ENCODE measurements at places on chromosomes 3 and 15.

DNA sequence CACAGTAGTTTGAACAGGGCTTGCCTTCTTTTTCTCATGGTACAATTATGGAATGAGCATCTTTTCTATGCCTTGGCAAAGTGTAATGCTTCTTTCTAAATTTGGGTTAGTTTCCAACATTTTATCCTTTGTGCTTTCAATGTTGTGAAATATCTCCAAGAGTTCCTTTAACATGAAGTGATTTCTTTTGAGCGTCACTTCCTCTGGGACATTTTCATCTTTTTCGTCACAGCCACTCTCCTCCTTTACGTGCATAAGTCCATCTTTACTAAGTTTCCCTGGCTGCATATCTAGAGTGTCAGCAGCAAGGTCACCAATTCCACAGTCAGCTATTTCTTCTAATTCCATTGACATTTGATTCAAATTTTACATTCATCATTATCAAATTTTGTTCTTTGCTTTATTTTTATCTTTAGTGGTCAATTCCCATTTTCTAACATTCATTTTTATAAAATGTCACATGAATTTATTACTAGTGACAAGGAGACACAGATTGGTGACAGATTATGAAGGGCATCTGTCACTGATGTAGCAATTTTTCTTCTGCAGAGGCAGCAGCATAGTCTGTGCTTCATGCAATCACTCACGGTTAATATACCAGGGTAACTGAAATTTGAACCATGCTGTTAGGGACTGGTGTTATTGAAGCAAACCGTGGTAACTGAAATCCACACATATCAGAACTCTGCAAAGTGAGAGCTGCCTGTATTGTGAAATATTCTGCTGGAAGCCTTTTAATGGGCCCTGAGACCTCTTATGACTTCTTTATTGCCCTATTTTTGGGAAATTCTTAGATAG is 126.5 kb upstream of the THBS1 start:
- no peak for DNase-seq

GRCh38 chr15:39132070-39132469 is 448.8 kb upstream of the THBS1 start:
- no peak for DNase-seq

- DNase-seq = no peak
These were observed 188.7 kb upstream of the NSMCE3 start for GRCh38 chr15:29458361-29458760.

DNA sequence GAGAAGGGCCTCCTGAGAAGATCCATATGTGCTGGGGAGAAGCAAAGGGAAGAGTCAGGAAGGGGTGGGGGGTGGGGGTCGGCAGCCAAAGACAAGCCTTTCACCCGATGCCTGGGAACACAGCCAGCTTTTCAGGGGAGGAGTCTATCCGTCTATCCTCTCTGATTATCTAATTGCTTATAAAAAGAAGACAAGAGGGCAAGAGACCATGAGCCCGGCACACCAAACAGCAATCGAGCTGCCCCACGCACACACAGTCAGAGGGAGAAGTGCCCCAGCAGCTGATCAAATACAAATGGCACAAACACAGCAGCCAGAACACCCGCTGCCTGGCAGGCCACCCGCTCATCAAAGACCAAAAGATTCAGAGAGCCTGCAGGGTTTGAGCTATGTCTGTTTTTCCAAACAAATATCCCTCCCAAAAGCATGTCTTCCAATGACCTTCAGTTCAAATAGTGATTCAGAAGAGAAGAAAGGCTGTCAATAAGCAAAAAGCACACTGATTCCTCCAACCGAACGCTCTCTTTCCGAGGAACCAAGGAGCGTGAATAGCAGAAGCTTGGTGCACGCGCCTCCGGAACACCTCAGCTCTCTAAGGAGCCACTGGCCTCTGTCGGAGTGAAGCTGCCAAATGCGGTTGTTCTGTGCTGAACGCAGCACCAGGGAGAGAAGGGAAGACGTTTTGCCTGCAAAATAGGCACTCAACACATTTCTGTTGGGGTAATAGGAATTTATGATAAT is 419.2 kb downstream of the OCA2 start:
- no peak for DNase-seq

DNA sequence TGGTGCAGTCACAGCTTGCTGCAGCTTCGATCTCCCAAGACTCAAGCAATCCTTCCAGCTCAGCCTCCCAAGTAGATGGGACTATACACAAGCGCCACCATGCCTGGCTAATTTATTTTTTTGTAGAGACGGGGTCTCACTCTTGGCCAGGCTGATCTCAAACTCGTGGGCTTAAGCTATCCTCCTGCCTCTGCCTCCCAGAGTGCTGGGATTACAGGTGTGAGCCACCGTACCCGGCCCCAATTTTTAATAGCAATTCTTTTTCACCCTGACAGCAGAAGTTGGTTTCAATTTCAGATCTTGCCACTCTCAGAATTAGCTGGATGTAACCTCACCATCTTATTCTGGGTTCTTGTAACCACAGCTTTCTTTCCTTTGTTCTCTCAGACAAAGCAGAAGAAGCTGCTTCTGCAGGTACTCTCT is 64.8 kb downstream of the TRIM71 start:
- DNase-seq = no peak

DNA sequence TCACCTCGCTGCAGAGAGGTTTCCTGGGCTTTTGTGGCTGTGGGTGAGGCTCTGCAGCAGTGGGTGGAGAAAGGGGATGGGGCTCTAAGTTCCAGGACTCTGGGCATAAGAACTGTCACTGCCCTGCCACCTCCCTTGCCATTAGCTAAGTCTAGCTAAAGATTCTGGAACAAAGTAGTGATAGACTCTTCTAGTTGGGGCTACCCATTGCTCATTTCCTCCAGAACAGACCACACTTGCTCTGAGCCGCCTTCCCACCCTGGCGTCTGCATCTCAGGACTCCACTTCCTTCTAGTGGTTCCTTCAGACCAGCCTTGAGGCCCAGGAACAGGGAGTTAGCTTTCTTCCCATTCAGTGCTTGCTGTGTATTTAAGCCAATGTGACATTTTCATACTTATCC is 7.5 kb downstream of the ARHGAP31 start:
- no peak for DNase-seq

GRCh38 chr15:66625974-66626373 is 60.2 kb upstream of the LCTL start:
- DNase-seq = no peak

- no peak for DNase-seq
These were observed 53.5 kb downstream of the ZBTB38 start for GRCh38 chr3:141421639-141422319.

DNA sequence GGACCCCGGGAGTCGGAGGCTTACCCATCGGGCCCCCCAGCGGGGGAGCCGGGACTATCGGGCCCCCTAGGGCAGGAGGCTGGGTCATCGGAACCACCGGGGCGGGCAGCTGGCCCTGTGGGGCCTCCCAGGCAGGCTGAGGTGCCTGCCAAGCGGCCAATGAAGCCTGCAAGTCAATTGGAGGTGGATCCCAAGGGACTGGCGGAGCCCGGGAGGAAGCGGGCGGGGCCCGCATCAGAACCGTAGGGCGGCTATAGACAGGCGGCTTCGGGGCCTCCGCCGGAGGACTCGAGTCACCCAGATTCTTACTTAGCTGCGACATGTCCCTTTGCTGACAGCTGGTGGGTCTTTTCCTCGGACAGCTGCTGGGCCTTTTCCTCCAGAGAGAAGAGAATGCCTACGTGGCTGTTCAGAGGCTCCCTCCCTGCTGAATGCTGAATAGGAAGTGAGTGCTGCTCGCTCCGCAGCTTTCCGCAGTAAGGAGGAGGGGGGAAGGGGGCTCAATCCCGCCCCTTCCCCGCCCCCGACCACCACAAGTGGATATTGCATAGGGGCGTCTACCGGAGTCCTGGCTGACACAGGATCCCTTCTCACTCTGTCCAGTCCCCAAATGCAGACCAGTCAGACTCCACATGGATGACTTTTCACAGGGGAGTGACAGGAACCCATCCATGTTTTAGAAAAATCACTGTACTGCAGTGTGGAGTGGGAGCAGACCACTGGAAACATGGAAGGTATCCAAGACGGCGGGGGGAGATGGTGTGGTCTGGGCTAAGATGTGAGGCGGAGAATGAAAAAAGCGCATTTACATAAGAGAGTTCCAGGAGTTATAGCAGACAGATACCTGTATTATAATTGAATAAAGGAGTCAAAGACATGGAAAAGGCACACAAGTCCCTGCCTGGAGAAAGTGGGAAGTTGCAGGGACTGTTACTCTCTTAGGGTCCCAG is at the start of gene MAGEL2:
Gene MAGEL2 (minus strand): TSS at position 447 of the 950 bp plus-strand sequence. CDS start 125 bp downstream, at position 322.
- DNase-seq = no peak

DNA sequence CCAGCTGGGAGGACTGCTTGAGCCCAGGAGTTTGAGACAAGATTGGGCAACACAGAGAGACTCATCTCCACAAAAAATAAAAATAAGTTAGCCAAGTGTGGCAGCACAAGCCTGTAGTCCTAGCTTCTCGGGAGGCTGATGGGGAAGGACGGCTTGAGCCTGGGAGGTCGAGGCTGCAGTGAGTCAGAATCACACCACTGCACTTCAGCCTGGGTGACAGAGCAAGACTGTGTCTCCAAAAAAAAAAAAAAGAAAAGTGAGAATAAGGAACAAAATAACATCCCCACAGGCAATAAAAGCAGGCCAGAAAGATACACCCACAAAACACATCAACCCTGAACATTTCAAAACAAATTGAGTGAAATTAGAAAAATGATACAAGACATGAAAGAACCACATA is 48.7 kb upstream of the OCA2 start:
- DNase-seq = no peak

DNA sequence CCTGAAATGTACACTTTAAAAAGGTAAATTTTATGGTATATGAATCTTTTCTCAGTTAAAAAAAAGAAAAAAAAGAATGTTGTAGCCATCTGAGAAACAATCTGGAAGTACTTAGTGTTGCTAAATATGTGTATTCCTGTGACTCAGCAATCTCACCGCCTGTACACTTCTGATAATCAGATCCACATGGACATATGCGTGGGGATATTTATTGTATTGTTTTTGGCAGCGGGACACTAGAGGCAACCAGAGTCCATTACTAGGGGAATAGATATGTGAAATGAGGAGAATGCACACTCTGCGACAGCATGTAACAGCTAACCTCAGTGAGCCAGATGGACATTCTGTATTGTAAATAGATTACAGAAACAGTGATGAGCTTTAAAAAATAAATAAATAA is 65.4 kb downstream of the AQP9 start:
- DNase-seq = no peak

GRCh38 chr3:49020330-49021212 is 1.4 kb upstream of the NDUFAF3 start:
- no peak for DNase-seq

- no peak for DNase-seq
These were observed 301.7 kb upstream of the UMPS start for GRCh38 chr3:124428372-124429128.

DNA sequence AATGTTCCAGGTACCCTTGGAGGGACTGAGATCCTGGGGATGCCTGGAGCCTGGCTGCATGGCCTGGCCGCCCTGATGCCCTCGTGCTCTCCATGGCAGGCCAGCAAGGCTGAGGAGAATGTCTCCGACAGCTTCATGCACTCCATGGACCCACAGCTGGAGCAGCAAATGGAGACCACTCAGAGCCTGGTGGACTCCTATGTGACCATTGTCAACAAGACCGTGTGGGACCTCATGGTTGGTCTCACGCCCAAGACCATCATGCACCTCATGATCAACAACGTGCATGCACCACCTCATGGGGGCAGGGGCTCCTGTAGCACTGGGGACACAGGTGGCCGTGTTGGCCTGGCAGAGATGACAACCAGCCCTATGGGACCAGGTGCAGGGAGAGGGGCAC is 19.7 kb downstream of the GOLGA6A start:
- no peak for DNase-seq

- DNase-seq = no peak
These were observed 680 bp downstream of the GOLIM4 start for GRCh38 chr3:168094877-168095610.

DNA sequence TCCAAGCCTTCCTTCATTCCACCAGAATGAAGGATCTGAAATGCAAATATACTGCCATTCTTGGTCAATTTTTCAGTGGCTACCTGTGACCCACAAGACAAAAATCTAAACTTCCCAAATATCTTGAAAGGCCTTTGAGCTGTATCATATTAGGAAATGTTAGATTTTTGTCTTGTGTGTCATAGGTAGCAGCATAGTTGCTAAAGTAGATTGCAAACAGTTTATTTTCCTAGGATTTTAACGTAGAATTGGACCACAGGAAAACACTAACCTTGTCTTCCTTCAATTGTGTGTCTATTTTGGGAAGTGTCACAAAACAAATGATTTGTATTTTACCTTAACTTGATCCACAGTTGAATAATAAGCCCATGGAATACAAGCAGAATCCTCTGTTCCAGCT is 42.4 kb downstream of the CP start:
- no peak for DNase-seq

DNA sequence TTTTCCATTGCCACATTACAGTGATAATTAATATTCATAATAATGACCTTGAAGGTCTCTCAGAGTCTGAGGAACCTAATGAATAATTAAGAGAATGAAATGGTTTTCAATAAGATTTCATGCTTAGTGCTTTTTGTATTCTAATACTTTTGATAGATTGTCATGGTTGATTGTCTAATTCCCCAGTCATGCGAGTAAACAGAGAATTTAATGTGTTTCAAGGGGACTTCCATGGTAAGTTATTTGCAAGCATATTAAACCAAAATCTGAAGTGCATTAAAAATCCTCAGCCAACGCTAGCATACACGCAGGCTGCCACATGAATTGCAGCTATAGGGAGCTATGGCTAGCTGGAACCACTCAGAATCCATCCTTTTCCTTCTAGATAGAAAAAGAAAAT is 18.9 kb upstream of the ANO10 start:
- no peak for DNase-seq

DNA sequence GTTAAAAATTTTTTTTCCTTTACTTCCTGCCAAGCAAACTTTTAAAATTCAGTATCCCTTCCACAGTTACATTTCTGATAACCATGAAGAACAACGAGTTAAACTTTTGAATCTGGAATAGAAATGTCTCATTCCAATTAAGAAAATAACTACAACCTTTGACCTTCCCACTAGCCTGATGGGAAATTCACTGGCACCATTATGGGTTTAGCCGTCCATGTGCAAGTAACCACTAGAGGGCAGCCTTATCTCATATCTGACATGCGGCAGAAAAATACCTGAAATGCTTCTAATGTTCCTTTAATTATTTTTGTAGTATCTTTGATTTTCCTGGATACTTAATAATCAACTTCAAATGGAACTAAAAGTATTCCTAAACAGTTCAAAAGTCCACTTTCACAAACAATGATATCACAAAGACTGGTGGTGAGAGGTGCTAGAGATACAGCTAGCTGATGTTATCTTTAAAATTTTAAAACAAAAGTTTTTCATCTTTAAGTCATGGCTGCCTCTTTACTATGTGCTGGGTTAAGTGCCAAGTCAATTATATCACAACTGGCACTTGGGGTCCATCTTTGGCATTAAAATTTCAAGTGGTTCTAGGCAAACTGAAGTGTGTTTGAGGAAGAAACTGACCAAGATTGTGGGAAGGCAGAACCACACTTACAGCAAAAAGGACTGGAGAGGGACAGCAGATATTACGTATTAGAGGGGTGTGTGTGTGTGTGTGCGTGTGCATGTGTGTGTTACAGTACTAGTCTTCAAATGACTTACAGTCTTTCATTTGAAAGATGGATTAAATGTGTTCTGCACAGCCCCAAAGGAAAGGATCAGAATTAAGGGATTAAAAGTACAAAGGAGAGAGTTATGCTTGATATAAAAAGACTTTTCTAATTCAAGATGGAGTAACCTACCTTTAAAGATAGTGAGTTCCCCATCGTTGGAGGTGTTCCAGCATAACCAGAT is 107.1 kb upstream of the ICE2 start:
- no peak for DNase-seq

All from stimulated activated CD4-positive, alpha-beta T cell treated with anti-CD3 and anti-CD28 coated beads, Interleukin-12 subunit alpha, Interleukin-12 subunit beta, amount 100 ng/mL, for 24 hours (primary cell).